Body of pancreas (tissue), 4 donors: ENCODE measurements at places on chromosomes 12 and 14. TPM values are rescaled to one million over a fixed set of nuclear protein-coding genes. Genes with fewer than 3 reads are reported as not detected.
A peak's percentile ranks its signal among the peaks of the same experiment; 100 is the strongest.

- DNase-seq: no peak
Observed at GRCh38 chr12:114555451-114555850, 128.5 kb downstream of the TBX3 start.

GRCh38 chr14:101497684-101498525 lies 63.4 kb upstream of the DIO3 start:
- peak; percentile 6 for DNase-seq

- peak; percentile 43 for DNase-seq
Observed at GRCh38 chr14:34496679-34497513, 34.9 kb upstream of the SPTSSA start.

- DNase-seq: no peak
Observed at GRCh38 chr12:47314996-47315395, 235.2 kb upstream of the AMIGO2 start.

DNA sequence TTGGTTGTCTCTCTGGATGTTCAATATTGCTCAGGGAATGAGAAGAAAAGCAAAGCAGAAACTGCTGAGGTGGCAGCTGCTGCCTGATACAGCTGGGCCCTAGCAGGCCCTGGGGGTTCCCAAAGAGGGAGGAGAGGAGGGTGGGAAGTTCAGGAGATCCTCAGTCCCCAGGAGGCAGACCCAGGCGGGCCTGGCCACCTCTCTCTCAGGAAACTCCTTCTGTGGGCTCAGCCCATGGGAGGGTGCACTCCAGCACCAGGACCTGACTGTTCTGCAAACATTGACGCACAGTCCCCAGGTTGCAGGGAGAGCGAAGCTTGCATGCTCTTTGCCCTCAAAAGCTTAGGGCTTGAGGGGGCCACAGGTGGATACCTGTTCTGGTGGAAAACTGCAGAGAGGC lies 29.6 kb downstream of the IRF2BPL start:
- no peak for DNase-seq

DNA sequence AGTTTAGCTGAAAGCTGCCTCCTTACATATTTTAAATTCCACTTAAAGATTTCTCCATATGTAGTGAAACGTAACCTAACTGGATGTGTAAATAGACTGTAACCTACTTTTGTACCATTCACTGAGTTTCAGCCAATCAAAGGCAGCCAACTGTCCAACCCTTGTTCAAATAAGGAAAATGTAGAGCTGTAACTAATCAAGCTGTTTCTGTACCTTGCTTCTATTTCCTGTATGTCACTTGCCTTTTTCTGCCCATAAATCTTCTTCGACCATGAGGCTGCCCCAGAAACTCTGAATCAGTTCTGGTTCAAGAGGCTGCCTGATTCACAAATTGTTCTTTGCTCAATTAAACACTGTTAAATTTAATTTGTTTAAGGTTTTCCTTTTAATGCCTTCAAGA lies 6.3 kb downstream of the SLC7A8 start:
- DNase-seq: peak; percentile 48

DNA sequence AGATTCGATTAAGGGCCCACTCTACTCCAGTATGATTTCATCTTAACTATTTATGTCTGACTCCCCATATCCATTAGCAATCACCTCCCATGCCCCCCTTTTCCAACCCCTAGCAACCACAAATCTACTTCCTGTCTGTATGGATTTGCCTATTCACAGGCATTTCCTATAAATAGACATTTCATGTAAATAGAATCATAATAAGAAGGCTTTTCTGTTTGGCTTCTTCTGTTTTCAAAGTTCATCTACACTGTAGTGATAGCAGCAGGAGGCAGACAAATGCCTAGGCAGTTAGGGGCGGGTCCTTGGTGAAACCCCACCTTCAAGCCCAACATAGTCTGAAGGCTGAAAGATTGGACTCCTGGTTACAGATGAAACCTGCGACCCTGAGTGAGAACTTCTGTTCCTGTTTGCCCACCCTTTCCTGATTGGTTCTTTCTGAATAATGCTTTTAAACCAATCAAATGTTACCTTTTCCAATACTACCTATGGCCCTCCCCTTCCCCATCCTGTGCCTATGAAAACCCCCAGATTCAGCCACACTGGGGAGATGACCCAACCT lies 62.1 kb upstream of the HECTD1 start:
- DNase-seq: no peak

- no peak for DNase-seq
Observed at GRCh38 chr14:72476657-72477499, 417.0 kb downstream of the DPF3 start.

DNA sequence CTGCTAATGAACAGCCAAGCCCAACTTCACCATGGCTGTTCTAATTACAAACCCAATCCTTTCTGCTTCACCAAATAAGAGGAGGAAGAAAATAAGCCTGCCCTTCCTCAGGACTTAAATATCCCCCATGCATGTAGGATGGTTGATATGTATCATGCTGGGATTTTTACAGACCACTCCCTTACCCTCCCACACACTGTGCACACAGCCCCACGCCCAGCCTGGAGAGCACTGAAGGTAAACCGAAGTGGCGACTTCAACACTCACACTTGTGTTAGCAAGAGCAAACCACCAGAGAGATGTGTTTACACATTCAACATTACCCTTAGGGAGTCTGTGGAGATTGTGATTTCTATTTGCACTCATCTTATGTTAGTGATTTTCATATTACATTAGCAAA lies 241.2 kb downstream of the EGLN3 start:
- DNase-seq: no peak

DNA sequence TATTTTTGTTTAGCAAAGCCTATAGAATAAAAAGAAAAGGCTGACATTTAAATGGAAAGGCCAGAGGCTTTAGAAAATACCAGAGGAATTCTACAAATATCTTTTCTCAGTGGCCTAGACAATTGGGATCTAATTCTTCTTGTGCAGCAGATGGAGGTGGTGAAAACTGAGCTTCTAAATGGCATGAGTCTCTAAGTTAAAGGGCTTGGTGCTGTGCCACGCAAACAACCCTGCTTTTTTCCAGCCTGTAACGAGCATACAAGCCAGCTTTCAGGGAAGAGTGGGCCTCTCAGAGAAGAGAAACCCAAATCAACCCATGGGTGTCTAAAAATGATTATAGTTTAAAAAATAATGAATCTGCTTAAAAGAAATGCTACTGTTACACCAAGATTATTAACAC lies 237.9 kb upstream of the NAV3 start:
- no peak for DNase-seq

The SERPINA10 gene
- total RNA-seq: not detected

The FOXN4 gene
- not detected for total RNA-seq

The BHLHE41 gene
- total RNA-seq: 4.6 TPM

The CLEC14A gene
- total RNA-seq: 16.8 TPM

The LMNTD1 gene
- total RNA-seq: 1.3 TPM

The NUAK1 gene
- total RNA-seq: 5.3 TPM
